HuH-7 (cell line): ENCODE measurements at places on chromosomes 3 and 15.

GRCh38 chr3:140258222-140258724 lies 323.3 kb downstream of the CLSTN2 start:
- no peak for DNase-seq

- no peak for DNase-seq
These were observed 32.8 kb upstream of the FAM107A start for GRCh38 chr3:58609990-58610389.

- no peak for DNase-seq
These were observed 38.3 kb downstream of the MYH15 start for GRCh38 chr3:108472001-108472591.

DNA sequence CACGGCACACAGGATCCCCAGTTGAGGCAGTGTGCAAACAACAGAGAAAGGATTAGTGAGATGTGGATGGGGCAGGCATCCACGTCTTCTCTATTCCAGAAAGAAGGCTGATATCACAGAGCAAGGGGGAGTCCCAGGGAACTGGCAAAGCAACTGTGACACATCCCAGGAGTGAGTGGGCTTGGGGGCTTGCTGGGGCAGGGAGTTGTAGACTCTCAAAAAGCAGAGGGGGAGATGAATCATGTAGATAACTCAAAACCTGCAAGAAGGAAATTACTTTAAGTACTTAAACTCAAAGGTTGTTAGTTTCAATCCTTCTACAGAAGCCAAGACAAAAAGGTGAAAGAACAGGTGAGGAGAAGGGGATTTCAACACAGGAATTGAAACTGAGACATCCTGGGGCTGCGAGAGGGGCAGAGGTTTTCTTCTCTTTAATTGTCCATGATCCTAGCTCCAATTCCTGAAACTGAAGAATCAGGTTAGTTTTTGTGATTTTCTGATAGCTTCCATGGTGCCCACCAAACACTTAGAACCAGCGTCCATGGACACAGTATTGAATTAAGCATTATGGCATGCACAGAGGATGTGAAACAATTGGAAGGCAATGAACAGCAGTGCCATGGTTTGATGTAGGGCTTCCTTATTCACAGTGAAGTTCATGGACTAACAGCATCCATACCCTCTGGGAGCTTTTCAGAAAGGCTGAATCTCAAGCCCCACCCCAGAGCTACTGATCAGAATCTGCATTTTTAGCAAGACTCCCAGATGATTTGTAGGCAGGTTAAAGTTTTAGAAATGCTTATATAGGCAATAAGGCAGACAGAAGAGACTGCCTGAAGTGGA lies 52.0 kb downstream of the CCR3 start:
- DNase-seq, result no peak

DNA sequence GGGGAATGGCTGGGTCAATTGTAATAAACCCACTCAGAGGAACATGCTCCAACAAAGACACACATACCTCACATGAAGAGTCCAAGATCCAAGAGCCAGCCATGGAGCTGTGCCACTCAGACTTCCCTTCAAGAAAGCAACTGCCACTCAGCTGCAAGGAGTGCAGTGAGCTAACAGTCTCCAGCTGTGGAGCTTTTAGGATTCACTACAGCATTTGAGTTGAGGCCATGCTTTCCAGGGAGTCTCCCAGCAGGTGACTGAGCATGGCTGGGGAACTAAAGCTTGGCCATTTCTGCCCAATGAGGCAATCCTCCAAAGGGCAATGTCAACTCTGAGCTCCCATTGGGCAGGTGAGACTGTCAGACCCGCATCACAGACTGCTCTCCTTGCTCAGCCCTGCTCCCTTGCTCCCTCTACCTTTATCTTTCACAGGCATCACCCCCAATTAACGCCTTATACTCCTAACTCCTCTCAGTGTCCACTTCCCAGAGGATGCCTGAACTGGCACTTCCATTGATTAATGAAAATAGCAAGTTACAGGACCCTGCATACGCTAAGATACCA lies 165.3 kb upstream of the CTNNB1 start:
- no peak for DNase-seq

DNA sequence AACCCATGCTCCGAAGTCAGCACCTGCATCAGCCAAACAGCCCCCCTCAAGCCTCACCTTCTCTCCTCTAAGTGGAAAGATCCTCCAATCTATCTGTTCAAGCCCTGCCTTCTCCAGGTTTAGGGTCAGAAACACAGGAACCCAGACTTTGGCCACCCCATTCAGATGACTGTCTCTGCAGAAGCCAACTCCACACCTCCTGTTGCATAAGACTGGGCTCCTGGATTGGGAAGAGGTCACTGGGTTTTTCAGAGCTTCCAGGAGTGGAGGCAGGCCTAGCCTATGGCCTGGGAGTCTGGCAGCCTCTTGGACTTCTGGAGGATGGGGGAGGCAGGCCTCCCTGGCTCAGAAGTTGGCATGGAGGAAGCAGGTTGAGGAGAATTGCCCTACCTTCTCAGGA lies 21.5 kb downstream of the CCDC33 start:
- no peak for DNase-seq

DNA sequence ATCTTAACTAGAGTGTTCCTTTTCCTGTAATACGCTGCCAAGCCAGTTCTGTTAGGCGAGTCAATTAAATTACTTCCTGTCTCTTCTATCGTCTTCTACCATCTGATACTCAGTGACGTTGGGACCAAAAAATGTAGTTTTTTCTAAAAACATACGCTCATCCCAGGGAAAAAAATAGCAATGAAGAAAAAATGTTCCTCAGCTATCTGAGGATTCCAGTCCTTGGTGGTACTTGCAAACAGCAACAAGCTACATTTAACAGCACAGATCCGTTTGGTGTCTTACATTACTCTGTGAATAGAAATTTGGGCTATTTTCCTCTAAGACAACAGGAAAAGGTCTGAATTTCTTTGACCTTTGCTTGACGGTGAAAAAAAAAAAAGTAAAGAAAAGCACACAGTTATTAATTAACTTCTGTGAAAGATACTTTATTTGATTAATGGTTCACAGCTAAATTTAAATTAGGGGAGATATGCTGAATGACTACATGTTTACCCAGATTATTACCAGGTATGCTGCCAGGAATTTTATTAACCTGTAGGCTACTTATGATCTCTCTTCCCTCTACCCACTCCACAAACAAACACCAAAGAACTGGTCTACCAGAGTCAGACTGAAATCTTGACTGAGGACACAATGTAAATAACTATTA lies 254.4 kb upstream of the ZPLD1 start:
- no peak for DNase-seq

- DNase-seq, result peak; percentile 29
These were observed 21.3 kb downstream of the VGLL3 start for GRCh38 chr3:86969500-86970189.

DNA sequence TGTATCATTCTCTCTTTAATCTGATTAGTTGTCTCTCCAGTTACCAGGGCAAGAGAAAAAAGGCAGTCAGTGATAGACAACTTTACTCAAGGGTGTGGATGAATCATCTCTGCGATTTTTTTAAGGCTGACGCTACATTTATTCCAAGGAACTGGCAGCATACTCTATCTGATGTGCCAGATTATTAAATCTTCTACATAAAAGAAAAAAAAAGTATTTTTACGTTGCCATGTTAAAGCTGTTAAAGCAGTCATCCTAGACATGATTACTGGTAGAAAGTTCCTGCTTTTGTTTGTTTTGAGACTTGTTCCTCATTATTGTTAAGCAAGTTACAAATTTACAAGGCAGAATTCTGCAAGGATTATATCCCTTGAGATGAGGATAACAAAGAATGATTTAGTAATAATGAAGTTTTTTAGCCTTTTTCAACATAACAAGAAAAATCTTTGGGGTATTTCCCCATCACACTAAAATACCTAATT lies 121.7 kb downstream of the CBLB start:
- DNase-seq, result no peak

DNA sequence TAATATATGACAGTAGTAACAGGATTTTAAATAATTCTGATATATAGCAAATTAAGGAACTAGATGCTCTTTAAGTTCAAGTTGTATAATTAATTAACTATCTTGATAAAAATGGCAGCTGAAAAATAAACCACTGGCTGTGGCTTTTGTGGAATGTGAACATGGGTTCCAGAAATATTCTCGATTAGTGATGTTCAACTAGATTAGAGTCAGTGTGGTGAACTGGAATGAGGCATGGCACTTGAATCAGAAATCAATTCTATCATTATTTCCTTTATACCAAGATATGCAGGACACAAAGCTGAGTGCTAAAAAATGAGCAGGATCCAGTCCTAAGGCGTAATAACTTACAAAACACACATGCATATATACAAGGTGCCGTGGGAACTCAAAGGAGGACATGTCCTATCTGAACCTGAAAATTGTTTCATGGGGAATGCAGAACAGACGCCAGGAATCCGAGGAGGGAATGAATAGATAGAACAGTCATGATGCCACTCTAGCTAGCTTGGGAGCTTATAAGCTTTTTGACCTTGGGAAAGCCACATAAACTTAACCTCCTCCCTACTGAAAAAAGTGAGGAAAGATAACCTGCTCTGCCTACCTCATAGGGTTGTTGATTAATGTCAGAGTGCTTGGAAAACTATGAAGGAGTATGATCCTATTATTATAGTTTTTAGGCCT lies 402.4 kb downstream of the PLCL2 start:
- DNase-seq, result no peak

- DNase-seq, result peak; percentile 28
These were observed 604 bp upstream of the TJP1 start for GRCh38 chr15:29822684-29823459.

GRCh38 chr15:74449643-74450205 lies 11.2 kb downstream of the UBL7 start:
- no peak for DNase-seq
